ENCODE measurements at places on chromosomes 2 and 18.

DNA sequence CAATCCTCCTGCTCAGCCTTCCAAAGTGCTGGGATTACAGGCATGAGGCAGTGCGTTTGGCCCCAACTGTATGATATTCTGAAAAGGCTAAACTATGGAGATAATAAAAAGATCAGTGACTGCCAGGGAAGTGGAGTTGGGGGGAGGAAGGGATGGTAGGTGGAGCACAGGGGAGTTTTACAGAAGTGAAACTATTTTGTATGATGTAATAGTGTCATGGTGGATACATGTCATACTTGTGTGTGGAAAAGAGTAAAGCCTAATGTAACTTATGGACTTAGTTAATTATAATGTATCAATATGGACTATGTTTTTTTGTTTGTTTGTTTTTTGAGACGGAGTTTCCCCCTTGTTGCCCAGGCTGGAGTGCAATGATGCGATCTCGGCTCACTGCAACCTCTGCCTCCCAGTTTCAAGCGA lies 2.9 kb upstream of the GGCX start:
- DNase-seq = no peak

DNA sequence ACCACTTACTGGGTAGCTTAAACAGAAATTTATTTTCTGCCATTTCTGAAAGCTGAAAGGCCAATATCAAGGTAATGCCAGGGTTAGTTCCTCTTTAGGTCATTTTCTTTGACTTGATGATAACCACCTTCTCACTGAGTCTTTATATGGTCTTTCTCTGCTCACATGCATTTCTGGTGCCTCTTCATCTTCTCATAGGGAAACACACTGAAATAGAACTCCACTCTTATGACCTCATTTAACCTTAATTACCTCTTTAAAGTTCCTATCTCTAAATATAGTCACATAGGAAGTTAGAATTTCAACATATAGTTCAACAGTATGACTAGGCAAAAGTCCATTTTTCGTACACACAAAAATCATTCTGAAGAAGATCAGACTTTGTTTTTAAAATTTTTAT lies 616.8 kb upstream of the VRK2 start:
- no peak for DNase-seq

- DNase-seq = no peak
Measured at GRCh38 chr2:20934236-20934635, 109.6 kb downstream of the APOB start.

GRCh38 chr2:112483042-112483473 lies 1.1 kb downstream of the TTL start:
- DNase-seq = no peak

Measured in nucleus accumbens (tissue), 56 donors.